Cardiac muscle cell (in vitro differentiated cells and primary cell): ENCODE measurements at places on chromosomes 12 and 14.

DNA sequence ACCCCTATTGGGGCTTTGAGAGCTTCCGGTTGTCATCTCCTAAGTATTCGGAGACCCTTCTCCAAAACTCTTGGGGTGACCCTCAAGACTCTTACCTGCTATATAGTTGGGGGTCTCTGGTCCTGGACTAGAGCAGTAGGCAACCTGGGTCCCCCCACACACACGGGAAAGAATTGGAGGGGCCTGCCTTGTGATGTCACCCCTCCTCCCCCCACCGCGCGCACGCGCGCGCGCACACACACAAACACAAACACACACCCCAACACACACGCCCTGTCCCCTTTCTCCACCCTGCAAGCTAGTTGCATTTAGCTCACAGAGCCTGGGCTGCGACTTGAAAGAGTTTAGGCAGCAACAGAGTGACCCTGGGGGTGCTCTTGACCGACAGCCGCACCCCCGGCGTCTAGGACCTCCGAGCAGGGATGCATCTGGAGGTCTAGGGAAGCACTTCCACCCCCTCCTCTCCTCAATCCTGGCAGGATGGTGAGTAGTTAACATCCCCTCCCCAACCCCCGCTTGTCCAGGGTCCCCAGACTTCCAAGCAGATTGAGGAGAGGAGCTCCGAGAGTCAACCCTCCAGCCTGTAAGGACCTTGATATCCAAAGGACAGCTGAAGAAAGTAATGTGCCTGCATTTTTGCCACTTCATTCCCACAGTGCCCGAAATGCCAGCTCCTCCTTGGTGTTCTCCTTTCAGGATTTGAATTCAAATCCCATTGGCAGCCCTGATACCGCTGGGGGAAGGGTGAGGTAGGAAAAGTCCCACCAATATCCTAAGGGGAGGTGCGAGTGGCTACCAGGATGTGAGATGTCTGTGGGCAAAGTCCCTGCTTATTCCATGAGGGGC is 1.4 kb upstream of the DNAJC14 start:
- peak; percentile 68 for DNase-seq

DNA sequence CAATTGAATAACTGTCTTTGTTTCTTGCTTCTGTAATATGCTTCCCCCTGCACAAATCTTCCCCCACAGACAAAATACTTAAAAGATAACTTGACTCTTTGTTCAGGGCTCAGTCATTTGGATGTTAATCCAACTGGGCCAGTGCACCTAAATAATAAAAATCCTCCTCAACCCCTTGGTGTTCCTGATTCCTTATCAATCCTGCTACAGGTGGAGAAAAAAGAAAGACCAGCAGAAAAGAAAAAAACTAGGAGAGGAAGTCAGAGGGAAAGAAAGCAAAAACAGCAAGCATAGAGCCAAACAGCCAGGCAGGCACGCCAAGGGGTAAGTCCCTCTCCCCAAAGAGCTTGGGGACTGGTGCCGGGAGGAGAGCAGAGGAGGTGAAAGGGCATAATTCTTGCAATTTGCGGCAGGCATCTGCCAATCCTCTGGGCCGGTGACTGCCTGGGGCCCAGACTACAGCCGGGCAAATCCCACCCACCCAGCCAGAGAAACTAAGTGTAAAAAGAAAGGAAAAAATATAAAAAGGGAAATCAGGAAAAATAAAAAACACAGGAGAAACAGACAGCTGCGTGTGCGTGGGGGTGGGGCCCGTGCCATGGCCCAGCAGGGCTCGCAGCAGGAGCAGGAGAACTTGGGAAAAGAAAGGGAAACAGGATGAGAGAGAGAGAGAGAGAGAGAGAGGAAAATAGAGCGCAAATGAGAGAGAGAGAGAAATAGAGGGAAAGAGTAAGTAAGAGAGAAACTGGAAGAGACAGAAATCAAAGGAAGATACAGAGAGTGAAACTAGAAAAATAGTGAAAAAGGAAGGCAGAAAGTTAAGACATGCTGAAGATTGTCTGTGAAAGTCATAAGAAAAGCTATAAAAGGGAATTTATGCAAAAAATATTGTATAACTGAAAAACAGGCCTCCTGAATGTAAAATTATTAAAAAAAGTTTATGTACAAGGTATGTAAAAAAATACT is 21.4 kb downstream of the KLRK1 start:
- no peak for DNase-seq

DNA sequence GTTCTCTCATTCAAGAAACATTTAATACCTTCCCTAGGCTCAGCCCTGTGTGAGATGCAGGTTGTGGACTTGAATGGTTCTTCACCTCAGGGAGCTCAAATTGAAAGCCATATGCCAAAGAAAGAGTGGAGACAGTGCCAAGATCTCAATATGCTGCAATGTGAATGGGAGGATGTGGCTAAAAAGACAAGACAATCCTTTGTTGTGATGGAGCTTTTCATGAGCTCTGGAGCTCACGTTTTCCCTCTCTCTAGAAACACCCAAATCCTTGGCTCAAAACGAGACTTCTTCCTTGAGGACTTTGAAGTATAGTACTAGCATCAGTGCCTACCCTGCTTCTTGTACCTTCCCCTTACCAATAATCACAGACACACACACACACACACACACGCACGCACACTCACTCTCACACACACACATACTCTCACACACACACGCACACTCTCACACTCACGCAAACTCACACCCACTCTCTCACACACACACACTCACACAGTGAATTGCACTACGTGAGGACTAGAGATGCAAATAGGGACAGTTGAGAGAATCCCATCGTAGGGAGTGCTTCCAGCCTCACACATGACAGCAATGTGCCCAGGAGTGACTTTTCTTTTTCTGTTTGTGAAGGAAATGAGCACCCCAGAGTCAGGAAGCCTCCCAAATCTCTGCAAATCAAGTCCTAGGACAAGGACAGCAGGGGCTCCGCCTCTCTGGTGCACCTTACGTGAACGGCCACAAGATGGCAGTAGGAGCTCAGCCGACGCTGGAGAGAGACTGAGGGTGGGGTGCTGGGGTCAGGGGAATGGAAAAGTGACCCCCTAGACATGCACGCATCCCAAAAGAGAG is 231.4 kb downstream of the PCNX1 start:
- DNase-seq, result peak; percentile 66

GRCh38 chr14:54803926-54804537 is 98.6 kb downstream of the GCH1 start:
- no peak for DNase-seq

- DNase-seq, result no peak
Observed at GRCh38 chr14:63432888-63433552, 110.2 kb downstream of the PPP2R5E start.

DNA sequence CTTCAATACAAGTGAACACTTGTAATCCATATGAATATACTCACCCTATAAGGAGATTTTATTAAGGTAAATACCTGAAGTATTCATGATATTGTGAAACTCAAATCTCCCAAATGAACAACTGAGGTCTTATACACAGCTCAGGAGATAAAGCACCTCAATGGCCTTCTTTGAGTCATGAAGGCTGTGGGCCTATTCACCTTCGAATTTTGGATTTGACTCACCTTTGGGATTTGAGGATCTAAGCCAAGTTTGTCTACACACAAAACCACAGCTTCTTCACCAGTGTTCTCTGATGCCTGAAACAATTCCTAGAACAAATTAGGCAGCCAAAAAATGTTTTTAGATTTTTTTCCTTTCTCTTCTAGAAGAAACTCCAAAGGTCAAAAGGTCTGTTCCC is 194.1 kb downstream of the NUAK1 start:
- no peak for DNase-seq

- DNase-seq, result peak; percentile 83
Observed at GRCh38 chr12:115383668-115384067, 699.7 kb upstream of the TBX3 start.
